ENCODE measurements at places on chromosomes 2 and 18. TPM values are rescaled to one million over a fixed set of nuclear protein-coding genes. Genes with fewer than 3 reads are reported as not detected.

The SERPINB10 gene
- 0.96 TPM for total RNA-seq

The DNAH7 gene
- total RNA-seq, result 4.8 TPM

The KYNU gene
- total RNA-seq, result 4.3 TPM

GRCh38 chr2:30584116-30584515 lies 137.1 kb downstream of the LCLAT1 start:
- DNase-seq, result no peak

DNA sequence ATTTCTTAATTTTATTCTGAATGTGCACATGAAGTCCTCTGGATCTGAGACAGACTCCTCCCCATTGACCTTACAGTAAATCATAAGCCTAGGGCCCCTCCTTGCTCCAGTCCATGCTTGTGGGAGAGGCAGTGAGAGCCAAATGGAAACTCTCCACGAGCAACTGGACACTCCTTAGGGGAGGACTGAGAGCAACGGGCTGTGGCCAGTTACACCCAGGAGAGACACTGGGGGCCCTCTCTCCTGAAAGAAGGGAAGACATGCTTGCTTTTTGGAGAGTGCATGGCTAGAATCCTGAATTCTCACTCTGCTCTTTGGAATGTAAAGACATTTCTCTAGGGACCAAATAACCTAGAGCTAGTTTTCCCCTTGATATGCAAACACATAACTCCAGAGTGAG lies 49.0 kb upstream of the BIN1 start:
- peak; percentile 71 for DNase-seq

DNA sequence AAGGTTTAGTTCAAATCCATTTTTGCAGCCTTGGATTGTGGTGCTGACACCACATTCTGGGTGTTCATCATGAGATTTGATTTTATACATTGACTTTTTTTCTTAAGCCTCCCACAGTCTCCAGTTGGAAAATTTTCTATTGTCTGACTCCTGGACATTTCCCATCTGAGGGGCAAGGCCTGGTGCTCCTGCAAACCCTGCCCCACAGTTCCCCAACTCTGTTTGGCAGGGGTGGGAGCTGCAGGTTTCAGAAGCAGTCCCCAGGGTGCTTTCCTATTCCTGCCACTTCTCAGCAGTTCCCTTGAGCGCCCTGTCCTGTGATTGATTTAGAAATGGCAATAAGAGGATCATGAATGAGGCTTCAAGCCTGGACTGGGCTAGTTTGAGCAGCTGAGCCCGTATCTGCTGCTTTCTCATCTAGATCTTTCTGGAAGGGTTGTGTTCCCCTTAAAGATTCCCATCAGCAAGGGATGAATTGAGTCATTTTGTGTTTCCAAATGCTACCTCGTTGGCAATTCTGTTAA lies 77.0 kb downstream of the CIB4 start:
- no peak for DNase-seq

- no peak for DNase-seq
These were observed 56.9 kb downstream of the RRM2 start for GRCh38 chr2:10179422-10179821.

GRCh38 chr2:68151037-68151436 lies 6.7 kb upstream of the PNO1 start:
- no peak for DNase-seq

DNA sequence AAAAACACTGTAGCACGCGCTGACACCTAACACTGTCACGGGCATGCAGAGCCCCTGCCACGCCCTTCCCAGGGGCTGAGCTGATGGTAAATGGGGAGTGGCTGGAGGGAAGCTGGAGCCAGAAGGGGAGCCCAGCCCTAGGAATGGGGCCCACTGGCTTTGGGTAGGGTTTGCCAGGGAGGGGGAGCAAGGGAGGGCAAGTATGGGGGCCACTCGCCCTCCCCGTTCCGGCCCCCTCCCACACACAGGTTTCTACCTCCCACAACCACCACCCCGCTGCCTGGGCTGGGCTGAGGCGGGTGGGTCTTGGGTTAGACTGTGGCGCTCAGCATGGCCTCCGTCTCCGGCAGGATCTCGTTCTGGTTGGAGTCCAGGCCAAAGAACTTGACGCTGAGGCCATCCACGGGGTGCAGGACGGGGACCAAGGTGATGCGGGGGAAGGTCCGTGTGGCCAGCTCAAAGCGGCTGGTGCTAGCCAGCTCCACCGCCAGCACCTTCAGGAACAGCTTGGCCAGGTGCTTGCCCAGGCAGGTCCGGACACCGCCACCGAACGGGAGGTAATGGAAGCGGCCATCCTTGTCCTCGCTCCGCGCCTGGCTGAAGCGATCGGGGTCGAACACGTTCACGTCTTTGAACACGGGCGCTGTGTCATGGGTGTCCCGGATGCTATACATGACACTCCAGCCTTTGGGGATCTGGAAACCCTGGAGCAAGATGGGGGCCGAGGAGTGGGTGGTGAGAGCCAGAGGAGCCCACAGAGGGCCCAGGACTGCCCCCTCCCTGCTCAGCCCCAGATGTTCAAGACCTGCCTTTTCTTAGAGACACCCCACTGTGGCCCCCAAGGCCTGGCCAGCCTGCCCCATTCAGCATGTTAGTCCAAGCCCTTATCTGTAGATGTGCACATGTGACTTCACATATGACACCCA lies 15.5 kb downstream of the CYP26B1 start:
- no peak for DNase-seq

DNA sequence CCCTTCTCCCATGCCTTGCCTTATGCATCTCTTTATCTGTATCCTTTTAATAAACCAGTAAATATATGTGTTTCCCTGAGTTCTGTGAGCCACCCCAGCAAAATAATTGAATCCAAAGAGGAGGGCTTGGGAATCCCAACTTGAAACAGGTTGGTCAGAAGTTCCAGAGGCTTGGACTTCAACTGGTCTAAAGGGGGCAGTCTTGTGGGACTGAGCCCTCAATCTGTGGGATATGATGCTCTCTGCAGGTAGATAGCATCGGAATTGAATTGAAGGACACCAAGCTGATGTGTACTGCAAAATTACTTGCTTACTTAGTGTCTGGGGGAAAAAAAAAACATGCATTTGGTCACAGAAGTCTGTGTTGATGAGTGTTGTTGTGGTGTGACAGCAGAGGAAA lies 1033.5 kb upstream of the TMEFF2 start:
- no peak for DNase-seq

- DNase-seq, result no peak
These were observed 505.5 kb upstream of the ZEB2 start for GRCh38 chr2:145025382-145025781.

Measured in umbilical cord (tissue), 2 donors.